CD4-positive, alpha-beta T cell treated with Interleukin-17A for 1 hour (primary cell): ENCODE measurements at places on chromosomes 5 and 9.
A peak's percentile ranks its signal among the peaks of the same experiment; 100 is the strongest.

- peak; percentile 61 for DNase-seq
Observed at GRCh38 chr5:93607367-93608258, 24.6 kb downstream of the NR2F1 start.

GRCh38 chr9:33153666-33154065, 13.5 kb downstream of the B4GALT1 start:
- DNase-seq, result no peak

DNA sequence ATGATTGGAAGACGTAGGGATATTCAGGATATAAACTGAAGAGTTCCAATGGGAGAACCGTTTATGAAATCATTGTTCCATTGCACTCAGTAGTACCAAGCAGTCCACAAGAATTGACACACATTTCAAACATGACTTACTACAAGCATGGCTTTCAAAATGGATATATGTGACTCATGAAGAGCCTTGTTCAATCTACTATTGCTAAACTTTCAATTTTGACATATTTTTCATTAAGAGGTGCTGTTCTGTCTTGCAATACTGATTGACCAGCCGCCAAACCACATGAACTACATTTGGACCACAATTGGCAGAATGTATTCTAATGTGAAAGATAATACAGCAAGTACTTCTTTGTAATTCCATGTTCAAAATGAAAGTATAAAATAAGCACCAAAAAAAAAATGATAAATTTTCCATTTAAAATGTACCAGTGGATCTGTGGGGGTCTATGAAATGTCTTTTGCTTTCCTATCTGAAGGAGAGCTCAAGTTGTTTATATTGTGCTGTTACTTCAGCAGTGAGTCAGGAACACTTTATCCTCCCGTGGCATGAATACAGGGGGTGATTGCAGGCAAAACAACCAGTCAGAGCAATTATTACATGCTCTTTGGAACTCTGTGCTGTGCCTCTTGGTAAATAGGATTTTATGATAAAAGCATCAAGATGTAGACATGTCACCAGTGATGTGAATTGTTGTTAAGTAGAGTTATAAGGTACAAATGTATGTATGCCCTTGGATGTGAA, 366.0 kb downstream of the ARRDC3 start:
- DNase-seq, result no peak

- DNase-seq, result no peak
Observed at GRCh38 chr9:111349766-111350165, 19.7 kb upstream of the OR2K2 start.

DNA sequence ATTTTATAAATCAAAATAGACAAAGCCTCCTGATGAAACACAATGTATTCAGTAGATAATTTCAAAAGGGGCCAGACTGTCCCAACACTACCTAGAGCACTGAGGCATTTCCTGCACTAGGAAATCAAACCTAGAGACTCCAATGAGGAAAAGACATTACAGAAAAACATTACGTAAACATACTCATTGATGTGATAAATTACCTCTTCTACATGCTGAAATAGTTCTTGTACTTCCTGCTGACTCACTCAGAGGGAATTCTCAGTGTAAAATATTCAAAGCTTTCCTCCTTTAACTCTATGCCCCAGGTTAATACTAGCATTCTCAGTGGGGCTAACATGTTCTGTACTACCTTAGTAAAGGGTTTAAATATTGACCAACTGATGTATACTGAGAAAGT, 178.0 kb downstream of the ESM1 start:
- no peak for DNase-seq

GRCh38 chr9:80841888-80842287, 847.5 kb downstream of the TLE1 start:
- no peak for DNase-seq

DNA sequence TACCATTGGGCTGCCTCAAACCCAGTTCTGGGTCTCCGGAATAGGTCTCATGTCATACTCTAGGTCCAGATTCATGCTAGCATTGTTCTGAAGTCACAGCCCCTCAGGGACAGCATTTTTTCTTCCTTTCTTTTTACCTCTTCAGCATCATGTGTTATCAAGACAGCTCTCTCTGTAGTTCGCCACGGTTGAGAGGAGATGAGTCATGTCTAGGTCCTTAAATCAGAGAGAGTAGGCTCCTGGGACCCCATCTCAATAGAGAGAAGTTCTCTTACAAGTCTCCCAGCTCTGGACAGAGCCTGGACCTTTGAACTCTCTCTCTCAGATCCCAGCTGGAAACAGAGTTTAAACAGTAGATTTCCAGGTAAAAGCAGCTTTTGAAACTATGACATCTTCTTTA, 332.4 kb upstream of the CD180 start:
- DNase-seq, result no peak

DNA sequence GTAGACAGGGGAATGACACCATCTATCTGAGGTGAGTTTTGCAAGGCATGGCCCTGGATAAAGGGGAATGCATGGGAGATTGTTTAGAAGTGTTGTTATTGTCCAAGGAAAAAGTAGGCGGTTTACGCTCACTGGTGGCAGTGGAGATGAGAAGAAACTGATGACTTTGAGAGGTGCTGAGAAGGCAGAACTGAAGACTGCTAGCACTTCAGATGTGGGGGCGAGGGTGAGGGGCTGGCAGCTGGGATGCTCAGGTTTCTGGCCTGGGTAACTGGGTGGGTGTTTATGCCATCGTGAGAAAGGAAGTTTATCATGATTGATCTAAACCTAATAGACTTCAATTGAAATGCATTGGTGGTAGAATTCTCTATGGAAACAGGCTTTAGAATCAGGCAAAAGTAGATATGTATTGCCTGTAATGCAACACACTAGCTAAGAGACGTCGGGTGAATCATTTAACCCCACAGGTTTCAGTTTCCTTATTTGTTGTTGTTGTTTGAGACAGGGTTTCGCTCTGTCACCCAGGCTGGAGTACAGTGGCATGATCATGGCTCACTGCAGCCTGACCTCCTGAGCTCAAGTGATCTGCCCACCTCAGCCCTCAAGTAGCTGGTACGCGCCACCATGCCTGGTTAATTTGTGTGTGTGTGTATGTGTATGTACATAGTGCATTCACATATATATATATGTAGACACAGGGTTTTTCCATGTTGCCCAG, 123.5 kb downstream of the SLC24A2 start:
- DNase-seq, result no peak
